Stimulated activated naive B cell treated with anti-CD40 and anti-IgM and Interleukin-4, amounts not matched to agents 10 μg/mL and 1 μg/mL and 100 μg/mL, for 72 hours (primary cell): ENCODE measurements at places on chromosomes 7 and 10.

DNA sequence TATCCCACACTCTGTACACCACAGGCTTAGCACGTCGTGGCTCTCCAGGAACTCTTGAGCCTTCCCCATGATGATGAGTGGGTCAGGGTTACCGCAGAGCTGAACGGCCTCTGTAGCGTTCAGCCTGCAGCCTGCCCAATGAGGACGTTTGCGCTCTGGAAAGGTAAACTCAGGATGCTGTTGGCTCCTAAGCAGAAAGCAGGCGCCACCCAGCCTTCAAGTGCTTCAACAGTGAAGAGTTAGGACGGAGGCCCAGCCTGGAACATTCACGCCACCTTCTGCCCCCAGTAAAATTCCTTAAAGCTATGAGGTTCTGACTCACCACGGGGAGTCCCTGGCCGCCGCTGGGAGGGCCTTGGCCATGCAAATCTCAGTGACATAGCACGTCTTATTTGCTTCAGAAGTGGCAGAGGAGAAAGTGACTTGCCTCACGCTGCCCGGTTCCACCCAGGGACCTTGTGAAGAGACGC, 161.5 kb upstream of the SH2B2 start:
- DNase-seq, result peak; percentile 6

- DNase-seq, result no peak
Measured at GRCh38 chr7:116810267-116811116, 51.9 kb upstream of the CAPZA2 start.

- DNase-seq, result no peak
Measured at GRCh38 chr7:37942934-37943610, 22.6 kb downstream of the EPDR1 start.

- DNase-seq, result no peak
Measured at GRCh38 chr7:30352169-30352568, 67.8 kb downstream of the ZNRF2 start.

DNA sequence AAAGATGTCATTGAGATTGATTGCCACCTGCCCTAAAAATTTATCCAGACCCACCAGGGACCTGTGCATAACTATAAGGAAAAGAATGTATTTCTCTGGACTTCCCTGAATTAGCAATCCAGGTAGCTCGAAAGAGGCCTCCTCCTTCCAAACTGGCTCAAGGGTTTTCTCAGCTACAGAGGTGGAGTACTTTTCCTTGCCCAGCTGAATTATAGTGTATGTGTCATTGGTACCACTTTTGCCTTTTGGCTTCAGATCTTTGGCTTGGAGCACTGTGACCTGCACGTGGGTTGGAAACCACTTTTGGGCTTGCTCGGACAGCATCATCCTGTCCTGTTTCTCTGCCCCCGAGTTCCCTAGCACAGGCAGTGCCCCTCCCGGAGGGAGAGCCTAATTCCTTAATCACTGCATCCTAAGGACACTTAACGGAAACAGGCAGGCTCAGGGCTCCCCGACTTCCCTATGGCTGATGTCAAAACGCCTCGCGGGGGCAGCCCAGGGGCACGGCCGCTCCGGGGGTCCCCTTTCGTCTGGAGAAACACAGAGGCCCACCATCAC, 825 bp downstream of the RAB11FIP2 start:
- DNase-seq, result peak; percentile 21

DNA sequence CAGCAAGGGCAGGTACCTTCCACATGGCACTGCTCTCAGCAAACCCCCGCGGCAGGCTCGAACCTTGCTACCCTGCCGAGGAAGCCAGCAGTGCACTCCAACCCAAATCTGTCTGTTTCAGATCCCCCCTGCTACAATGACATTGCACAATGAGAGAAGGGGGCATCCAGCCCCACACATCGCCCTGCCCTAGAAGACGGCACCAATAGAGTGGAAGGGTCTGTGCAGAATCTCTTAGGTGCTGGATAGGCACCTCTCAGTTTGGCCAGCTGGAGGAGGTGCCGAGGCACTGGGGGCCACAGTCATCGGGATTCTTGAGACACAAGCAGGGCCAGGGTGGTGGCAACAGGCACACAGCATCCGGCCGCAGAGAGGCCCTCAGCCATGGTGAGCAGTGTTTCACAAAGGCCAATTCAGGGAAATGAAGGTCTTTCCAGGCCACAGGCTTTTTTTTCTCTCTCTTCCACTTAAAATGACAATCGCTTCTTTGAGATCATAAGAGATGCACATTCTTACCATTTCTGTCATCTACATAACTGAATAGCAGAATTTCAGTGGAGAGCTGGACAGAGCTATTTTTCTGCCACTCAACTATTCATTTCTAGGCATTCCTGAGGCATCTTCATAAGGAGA, 281.3 kb downstream of the TNS3 start:
- no peak for DNase-seq

DNA sequence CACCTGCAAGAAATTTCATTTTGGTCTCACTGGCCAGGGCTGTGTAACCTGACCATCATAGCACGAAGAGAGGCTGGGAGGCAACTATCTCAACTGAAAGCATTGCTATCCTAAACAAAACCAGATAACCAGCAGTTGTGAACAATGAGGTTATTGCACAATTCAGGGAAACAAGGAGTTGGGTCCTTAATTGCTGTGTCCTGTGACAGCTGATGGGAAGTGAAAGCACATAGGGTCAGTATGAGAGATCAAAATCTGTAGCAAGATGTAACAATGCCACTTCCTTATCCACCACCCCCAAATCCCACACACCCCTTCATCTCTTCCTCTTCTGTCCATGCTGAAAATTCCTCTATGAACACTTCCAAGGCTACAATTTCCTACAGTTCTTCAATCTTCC, 80.2 kb downstream of the HTR7 start:
- no peak for DNase-seq

GRCh38 chr10:89351412-89351779, 23.6 kb downstream of the IFIT3 start:
- no peak for DNase-seq

DNA sequence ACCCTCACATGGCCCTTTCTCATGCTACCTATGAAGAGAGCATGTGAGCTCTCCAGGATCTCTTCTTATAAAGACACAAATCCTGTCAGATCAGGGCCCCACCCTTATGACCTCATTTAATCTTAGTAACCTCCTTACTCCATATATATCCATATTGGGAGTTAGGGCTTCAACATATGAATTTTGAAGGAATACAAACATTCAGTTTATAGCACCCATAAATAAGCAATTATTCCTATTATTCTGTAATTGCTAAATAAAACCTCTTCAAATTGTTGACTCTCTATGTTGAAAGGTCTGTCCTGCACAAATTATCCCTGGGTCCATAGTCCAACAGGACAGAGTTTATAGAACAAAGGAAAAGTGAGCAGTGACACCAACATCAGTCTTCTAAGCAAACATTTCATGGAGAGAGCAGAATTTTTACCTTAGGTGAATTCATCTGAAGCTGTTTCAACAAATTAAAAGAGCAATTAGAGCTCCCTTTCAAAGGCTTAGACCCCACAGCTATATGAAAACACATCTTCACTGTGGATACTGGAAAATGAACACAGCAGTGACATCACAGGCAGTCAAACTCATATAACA, 12.2 kb downstream of the DOCK4 start:
- no peak for DNase-seq

- no peak for DNase-seq
Measured at GRCh38 chr7:3757059-3757458, 456.0 kb downstream of the SDK1 start.

- DNase-seq, result no peak
Measured at GRCh38 chr7:5234852-5235831, 45.1 kb downstream of the WIPI2 start.

DNA sequence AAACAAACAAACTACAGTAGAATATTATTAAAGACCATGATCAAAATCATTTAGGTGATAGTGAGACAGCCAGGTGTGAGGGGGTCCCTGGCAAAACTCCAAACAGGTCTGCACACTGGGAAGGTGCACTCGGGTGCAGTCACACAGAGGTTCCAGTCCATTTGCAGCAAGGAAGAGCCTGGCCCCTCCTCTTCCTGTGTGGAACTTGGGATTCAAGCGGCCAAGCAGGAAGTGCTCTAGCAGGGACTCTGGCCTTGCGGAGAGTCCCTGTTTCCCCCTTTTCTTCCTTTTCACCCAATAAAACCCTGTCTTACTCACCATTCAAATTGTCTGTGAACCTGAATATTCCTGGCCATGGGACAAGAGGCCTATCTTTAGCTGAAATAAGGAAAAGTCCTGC, 181.8 kb downstream of the LRRTM3 start:
- no peak for DNase-seq

DNA sequence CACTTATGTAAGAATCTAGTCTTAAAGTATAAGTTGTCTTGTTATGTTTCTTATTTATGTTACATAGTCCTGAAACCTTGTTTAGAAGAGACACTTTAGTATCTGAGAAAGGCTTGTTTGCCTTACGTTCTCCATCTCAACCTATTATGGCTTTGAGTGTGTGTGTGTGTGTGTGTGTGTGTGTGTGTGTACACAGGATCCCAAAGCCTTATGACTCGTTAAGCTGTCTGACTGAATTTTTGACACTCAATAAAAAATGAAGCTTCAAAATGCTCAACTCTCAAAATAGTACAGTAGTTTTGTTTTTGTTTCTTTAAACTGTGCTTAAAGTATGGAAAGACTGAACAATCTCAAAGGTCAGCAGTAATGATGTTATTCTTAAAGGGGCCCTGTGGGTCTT, 18.0 kb downstream of the CALU start:
- DNase-seq, result no peak

- peak; percentile 94 for DNase-seq
Measured at GRCh38 chr10:28302638-28303488, at the start of gene MPP7. Gene MPP7 (minus strand): TSS chr10:28303064. CDS start chr10:28238604, 64,460 bp downstream.

DNA sequence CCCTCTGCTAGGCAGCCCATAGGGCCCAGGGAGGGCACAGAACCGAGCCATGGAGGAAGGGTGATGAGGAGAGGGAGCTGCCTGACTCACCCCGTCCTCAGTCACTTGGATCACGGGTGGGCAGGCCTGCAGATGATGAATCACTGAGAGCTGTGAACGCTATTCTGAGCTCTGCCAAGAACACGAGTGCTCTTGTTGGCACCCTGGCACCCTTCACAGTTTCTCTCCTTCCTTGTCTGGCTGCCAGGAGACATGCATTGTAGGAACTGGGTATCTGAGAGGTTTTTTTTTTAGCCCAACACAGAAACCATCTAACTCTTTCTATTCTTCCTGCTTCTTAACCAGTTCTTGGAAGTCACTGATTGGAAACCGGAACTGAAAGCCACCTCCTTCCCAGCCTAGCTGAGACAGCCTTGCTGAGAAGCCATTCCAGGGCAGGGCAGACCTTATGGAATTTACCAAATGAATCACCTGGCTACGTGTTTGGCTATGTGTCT, 82.1 kb downstream of the SLC37A3 start:
- no peak for DNase-seq

DNA sequence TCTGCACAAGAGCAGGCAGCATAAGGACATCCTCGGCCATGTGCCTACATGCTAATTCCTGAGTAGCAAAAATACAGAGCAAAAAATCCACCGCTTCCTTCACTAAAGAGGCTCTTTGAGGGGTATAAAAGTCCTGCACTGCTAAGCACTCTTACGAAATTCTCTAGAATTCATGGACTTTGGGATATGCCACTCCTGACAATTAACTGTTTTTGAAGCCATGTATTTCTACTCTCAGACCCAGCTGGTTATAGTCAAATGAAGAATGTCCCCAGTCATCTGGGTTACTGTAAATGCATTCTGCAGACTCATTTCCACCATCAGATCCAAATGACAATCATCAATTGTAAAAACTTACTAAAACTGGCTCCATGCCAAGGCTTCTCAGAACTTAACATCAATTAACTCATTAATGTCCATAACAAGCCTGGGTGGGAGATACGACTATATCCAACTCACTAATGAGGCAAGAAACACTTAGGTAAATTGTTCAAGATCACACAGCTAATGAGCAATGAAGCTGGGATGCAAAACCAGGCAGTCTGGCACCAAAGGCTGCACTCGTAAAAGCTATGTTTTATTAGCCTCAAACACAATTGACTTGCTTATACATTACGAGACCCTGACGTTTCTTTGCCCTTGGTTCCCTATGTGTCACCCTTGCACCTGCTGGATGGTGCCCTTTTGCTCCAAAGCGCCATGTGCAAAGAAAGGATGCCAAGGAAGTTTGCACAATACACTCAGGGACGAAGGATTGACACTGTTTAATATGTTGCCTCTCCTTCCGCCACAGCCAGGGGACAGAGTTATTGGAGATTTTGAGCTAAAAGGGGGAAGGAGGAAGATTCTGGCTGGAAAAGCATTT, 250.4 kb downstream of the ELMO1 start:
- no peak for DNase-seq

DNA sequence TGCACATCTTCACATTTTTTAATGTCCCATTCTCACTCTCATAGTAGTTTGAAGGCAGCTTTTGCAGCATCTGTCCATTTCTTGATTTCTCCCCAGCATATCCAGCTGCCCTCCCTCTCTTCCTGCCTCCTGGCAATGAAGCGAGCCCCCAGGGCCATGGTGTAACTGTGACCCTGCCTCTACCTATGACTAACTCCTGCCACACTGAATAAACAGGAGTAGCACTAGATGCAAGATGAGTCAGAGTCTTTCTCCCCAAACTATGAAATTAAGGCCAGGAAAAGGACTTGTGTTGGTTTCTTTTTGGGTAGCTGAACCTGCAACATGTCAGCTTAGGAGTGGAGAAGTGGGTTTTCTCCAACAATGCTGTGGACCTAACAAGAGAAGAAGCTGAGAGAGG, 329.0 kb downstream of the RNLS start:
- DNase-seq, result no peak

- DNase-seq, result no peak
Measured at GRCh38 chr10:44008270-44008916, 359.7 kb upstream of the ZNF32 start.

GRCh38 chr10:57026307-57026706, 665.2 kb upstream of the ZWINT start:
- DNase-seq, result no peak

GRCh38 chr10:8594176-8594575, 539.7 kb downstream of the GATA3 start:
- no peak for DNase-seq

DNA sequence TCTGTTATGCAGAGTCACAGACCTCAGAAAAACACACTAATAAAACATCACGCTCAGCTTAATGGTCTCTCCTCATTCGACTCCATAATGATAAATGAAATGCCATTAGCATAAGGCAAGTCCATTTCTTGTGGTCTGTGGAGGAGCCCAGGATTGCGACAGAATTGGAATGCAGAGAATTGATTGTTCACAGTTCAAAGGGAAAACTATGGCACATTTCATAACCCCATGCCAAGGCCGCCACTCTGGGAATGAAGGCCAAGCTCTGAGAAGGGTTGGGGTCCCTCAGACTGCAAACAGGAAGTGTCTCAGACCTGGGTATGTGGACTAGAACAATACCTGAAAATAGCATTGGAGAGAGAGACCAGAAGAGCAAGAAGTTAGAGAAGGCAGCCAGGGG, 398.9 kb downstream of the ADRA2A start:
- no peak for DNase-seq

- DNase-seq, result no peak
Measured at GRCh38 chr7:134941952-134942351, 44.4 kb upstream of the AGBL3 start.

DNA sequence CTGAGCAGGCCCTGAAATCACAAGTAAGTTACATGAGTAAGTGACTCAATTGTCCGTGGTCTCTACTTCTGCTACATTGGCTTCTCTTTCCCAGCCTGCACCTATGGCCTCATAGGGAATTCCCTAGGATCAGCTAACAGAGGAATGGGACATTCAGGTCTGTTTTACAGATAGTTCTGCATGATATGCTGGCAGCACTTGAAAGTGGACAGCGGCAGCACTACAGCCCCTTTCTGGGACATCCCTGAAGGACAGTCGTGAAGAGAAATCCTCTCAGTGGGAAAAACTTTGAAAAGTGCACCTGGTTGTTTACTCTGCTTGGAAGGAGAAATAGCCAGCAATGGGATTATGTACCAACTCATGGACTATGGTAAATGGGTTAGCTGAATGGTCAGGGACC, 293.1 kb upstream of the CACNA2D1 start:
- no peak for DNase-seq
